GOT3 (cell line): ENCODE measurements at places on chromosomes 3 and 15.

- DNase-seq = no peak
These were observed 780 bp upstream of the ACAD9 start for GRCh38 chr3:128878556-128879124.

GRCh38 chr15:40986820-40987219 is 33.5 kb downstream of the CHAC1 start:
- DNase-seq = no peak

DNA sequence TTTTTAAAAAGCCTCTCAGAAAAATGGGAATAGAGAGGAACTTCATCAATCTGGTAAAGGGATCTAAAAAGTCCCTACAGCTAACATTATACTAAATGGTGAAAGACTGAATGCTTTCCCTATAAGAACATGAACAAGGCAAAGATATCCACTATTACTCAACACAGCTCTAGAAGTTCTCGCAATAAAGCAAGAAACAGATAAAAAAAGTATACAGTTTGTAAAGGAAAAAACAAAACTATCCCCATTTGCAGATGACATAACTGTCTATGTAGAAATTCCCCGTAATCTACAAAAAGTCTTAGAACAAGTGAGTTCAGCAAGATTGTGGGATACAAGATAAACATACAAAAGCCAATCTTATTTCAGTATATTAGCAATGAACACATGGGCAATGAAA is 15.4 kb downstream of the EDC3 start:
- DNase-seq = no peak

- DNase-seq = no peak
These were observed 13.2 kb upstream of the EDC3 start for GRCh38 chr15:74709011-74709410.

DNA sequence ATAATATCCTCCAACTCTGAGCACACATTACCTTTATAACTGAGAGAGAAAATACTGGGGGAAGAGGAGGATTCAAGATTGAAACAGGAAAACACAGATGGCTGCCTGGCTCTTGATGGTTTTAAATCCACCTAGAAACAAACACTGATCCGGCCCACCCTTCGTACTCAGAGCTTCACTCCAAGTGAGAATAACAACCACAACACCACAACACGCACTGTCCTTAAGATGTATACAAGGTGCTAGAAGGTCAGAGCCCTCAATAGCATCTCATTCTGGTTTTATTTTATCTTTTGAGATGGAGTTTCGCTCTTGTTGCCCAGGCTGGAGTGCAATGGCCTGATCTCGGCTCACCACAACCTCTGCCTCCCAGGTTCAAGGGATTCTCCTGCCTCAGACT is 9.9 kb downstream of the IP6K2 start:
- no peak for DNase-seq

- no peak for DNase-seq
These were observed 59.7 kb downstream of the LRIG1 start for GRCh38 chr3:66441129-66441528.

DNA sequence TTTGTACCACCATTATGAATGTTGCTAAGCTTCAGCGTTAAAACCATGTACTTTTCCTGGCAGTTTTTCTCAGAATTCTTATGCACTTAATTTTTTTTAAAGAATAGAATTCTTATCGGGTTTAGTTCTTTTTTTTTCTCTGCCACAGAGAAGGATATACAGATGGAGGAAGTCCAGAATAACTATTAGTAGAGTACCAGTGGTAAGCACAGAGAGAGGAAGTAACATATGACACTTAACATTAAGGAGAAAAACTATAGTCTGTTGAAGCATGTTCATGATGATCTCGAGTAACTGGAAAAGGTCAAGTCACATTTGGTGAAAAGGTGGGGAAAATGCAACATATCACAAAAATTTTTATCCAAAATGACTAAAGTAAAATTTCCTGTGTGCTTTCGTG is 68.9 kb downstream of the RNF13 start:
- no peak for DNase-seq

GRCh38 chr3:111237946-111238345 is 166.3 kb downstream of the NECTIN3 start:
- no peak for DNase-seq

DNA sequence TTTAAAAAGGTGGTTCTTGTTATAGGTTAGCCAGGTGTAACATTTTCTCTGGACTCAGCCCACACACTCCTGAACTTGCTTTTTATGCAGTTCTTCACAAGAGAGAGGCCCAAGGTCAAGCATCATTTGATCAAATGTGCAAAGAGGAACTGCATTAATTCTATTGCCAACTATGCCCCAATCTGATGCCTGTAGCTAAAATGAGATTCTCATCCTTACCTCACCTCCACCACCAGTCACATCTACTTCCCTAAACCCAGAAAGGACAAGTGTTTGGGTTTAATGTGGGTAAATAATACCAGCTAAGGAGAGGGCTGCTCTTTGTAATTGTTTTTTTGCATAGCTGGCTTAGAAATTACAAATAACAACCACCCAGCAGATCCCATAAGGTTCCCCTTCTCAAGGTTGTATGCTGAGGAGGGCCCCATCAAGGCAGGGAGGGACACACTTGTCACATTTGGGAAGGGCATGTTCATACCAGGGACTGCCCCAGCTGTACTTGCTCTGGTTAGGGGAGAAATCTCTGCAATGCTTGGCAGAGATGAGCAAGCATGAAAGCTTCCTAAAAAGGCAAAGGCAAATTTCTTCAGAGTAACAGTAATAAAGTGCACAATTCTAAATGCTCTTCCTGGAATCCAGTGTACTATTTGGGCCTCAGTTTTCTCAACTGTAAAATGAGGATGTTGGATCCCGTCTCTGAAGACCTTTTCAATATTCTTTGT is 76.2 kb downstream of the TGFBR2 start:
- no peak for DNase-seq

DNA sequence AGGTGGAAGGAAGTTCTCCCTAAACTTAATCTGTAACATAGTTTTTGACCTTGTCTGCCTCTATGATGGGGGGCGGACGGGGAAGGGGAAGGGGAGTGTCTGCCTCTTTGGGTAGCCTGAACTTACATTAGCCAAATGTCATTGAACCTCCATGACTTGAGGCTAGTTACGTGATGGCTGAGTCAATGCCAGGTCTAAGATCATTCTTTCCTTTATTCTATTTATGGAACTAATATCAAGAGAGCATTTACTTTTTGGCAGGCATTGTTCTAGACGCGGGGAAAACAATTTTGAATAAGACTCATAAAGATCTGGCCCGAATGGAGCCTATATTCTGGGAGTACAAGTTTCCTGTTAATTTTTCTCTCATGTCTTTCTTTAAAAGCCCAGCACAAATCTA is 340.7 kb upstream of the C2CD4B start:
- no peak for DNase-seq

DNA sequence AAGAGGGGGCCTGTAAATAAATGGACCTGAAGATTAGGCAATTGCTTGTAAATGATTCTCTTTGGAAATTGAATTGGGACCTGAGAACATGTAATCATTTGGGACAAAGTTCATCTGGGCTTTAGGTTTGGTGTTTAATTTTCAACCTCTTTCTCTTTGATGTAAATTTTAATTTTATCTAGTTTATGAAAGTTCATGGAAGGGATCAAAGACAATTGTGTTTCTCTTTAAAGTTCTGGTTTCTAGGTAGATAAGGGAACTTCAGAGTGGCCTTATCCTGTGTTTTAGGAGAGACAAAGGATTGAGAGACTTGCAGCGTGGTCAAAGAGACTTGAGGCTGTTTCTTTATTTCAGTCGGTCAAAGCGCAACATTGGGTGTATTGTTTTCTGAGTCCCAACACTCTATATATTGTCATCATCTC is 1108.3 kb downstream of the TBL1XR1 start:
- no peak for DNase-seq

DNA sequence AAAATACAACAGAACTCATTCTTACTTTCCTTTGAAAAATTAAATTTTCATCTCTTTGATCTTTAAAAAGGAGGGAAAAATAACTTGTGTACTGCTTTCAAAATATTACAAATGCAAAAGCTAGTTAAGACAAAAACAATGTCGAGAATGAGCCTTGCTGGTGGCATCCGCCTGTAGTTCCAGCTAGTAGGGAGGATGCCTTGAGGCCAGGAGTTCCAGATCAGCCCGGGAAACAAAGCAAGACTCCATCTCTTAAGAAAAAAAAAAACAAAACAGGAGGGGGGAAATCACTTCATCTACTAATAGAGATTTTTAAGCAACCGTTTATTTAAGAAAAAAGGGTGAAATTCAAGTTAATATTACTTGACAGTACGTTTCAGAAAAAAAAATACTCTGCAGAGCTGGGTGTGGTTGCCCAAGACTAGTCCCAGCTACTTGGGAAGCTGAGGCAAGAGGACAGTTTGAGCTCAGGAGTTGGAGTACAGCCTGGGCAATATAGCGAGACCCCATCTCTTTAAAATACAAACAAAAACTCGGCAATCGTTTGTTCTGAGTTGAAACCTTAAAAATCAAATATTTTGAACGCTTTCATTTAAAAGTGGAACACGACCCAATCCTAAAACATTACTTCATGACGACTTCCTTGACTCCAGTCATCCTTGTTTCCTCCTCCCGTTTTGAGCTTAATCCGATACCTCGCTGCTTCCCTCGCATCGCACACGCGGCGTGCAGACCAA is 1.2 kb downstream of the KPNA1 start:
- no peak for DNase-seq

- no peak for DNase-seq
These were observed 19.4 kb upstream of the OCA2 start for GRCh38 chr15:28118531-28118930.

DNA sequence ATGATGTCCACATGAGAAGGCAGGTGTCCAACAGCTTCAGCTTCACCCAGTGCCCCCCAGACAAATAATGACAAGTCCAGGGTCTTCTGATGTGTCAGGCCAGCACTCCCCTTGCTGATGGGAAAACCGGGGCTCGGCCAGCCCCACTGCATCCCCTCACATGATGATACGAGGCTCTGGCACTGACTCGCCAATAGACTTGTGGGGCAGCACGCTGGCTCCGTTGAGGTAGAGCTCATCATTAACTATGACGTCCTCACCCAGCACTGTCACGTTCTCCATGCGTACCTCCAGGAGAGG is 2.1 kb upstream of the AMIGO3 start:
- no peak for DNase-seq

DNA sequence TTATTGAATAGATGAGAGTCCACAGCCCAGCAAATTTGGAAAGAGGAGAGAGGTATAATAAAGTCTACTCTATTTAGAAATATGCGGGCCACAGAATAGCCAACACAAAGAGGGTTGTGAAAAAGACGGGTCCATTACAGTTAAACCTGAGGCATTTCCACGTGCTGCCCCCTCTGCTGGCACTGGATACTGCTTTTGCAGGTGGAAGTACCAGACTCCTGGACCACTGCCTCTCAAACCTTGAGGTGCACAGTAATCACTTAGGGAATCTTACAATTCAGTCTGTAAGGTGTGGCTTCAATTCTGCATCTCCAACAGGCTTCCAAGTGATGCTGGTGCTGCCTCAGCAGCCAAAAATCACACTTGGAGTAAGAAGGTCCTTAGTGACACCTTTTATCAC is 3.0 kb upstream of the TFDP2 start:
- DNase-seq = no peak

- no peak for DNase-seq
These were observed 97.1 kb downstream of the MEGF11 start for GRCh38 chr15:66156310-66156975.

DNA sequence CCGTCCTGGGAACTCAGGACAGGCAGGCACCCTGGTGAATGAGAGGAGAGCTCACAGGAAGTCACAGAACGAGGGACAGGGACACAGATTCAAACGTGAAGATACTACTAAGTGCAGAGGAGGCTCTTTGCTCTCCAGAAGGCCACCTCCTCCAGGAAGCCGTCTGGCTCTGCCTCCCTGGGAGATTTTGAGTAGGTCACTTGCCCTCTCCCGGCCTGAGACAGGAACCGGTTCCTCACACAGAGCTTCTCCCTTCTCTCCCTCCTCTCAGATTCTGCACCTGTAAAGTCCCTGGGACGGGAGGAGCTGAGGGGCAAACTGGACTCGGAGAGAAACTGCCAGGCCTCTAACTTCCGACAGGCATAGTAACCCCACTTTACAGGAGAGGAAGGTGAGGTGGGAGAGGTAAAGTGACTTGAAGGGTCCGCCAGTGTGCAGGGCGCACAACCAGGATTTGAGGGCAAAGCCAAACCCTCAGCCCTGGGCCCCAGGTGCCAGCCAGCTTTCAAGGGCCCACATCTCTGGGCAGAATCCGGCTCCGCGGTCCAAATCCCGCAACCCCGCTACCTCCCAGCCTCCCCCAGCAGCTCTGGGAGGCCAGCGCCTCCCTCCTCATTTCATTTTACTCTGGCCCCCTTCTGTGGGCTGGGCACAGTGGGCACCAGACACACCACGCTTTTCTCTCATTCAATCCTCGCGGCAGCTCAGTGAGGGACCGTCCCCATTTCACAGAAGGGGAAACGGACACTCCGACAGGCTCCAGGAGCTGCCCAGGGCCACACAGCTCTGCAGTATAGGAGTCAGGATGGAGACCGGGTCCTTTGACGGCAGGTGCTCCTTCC is 150.2 kb downstream of the SMAD6 start:
- no peak for DNase-seq

DNA sequence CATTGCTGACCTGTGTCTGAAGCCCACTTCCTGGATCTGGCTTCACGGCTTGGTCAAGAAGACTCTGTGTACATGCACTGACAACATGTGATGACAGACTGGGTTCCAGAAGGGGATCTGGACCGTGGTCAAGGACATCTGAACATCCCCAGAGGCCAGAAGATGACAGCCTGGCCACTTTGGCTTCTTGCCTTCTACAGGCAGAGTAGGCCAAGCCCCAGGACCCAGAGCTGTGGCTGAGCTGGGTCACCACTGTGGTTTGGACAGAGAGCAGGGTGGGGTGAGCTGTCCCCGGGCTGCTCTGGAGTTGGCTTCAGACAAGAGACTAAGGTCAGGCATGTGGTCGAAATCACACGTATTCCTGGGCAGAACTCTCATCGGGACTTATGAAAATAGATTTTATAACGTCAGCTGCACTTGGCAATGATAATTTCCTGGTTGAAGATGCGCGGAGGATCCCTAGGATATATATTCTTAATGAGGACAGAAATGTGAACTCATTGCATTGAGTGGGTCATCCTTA is 114.1 kb upstream of the FRMD4B start:
- no peak for DNase-seq

GRCh38 chr15:94532226-94532625 is 300.9 kb downstream of the MCTP2 start:
- DNase-seq = no peak

DNA sequence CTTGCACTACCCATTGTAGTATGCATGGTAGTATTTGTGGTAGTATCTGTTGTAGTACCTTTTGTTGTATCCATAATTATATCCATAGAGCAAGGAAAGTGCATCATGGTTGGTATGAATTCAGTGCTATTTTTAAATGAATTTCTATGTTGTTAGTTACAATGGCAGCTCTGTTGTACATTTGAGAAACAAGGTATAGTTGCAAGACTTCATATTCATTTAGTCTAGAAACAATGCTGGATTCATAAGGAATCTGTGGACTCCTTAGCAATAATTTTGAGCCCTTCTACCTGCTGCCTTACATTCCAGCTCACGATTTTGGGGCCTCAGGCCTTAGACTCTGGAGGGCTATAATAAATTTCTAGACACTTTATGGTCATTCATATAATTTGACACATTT is 141.8 kb downstream of the FAM43A start:
- DNase-seq = no peak
